Stimulated activated CD8-positive, alpha-beta memory T cell treated with anti-CD3 and anti-CD28 coated beads, Interleukin-2, amount 100 ng/mL, for 1 hour (primary cell): ENCODE measurements at places on chromosomes 4 and X.

DNA sequence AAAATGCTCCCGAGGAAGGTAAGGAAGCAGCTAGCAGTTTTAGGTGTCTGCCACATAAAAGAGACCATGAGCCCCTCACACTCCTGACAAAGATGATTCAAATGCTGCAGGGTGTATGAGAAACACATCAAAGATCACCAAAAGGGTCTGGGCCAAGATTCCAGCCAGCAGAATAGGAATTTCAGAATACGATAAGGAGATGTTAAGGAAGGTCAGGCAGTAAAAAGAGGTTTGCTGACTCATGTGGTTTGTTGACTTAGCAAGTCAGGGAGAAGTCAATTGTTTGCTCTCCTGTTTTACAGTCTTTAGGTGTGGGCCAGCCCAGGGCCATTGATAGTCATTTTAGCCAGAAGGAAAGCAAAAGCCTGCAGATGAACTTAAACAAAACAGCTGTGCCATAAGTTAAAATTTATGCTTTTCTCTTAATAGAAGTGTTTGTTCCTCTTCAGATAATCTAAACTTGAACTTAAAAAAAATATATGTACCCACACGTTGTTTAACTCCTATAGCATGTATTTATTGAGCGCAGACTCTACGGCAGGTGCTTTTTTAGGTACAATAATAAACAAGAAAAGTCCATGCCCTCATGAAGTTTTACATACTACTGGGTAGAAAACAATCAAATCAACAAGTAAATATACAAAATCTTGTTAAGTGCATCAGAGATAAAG lies 115.6 kb downstream of the CAMK2D start:
- no peak for DNase-seq

- no peak for DNase-seq
Observed at GRCh38 chr4:26120098-26120825, 200.6 kb upstream of the RBPJ start.

DNA sequence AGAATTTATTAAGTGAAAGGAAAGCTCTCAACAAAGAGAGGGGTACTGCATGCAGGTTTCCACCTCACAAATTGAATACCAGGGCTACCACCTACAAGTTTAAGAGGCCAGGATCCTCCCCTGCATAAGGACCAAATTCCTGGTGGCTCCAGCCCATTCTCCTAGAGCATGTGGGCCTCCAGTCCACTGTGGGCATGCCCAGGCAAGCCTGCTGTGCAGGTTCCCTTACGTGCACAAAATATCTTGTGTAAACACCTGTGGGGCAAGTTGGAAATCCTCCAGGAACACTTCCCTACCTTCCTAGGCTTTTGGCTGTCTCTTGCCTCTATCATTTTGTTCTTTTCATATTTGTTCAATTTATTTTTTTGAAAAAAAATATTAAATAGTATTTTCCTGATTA lies 724.3 kb downstream of the ARAP2 start:
- no peak for DNase-seq

- no peak for DNase-seq
Observed at GRCh38 chr4:90209922-90210321, 82.7 kb downstream of the CCSER1 start.

DNA sequence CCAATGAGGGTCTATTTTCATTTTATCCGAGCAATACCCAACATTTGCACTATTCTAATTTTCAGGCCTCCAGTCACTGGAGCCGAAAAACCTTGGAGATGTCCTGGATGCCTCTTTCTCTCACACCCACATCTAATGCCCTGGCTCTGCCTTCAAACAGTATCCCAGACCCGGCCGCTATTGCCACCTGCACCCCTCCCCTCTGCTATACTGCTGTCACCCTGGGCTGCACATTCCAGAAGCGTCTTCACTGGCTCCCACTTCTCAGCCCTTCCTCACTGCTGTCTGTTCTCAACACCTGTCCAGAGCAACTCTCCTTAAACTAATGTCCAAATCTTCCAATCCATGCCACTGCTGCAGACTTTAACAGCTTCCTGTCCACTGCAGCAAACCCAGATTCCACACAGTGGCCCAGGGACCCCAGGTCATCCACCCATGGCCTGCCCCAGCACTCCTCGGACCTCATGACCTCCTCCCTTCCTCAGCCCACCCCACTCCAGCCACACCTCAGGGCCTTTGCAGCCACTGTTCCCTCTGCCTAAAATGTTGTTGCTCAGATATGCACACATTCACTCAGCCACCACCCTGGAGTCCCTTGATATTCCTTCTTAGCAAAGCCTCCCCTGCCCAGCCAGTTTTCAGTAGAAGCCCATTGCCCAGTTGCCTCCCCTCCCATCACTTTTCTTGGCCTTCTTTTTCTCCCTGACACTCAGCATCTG lies 30.5 kb upstream of the PPP2R2C start:
- no peak for DNase-seq

- no peak for DNase-seq
Observed at GRCh38 chr4:57102050-57102624, 8.0 kb downstream of the IGFBP7 start.

DNA sequence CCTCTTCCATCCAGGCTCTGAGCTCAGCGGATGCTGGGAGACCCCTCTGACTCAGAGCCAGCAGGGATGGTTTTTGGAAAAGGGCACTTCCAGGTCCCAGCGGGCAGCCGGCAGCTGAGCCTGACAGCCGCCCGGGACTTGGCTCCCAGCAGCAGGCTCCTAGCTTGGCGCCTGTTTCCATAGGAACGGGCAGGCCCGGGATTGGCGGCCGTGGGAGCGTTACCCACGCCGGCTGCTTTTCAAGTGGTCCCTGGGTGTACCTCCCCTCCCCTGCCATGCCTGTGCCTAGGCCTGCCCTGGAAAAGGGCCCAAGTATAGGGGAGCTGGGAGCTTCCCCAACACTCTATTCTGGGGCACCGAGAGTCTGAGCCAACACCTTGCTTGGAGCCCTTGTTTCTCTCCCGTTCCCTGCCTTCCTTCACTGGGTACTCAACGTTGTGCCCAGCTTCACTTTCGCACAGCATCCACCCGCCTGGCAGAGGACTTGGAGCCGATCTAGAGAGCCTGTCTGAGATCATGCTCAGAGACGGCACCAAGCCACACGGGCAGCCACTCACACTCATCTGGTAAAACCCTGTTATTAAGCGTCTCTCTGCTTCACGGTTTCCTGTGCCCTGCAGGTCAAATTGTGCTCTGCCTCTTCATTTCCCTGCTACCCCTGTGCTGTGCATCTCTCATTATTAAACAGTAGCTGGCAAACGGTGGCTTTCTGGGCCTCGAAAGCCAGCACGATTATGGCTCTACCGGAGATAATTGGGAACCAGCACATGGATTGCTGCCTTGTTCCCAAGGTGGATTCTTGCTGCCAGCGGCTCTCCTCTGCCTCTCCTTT lies 521.5 kb downstream of the BCOR start:
- no peak for DNase-seq

- no peak for DNase-seq
Observed at GRCh38 chr4:92970996-92971395, 667.2 kb downstream of the GRID2 start.

- DNase-seq, result no peak
Observed at GRCh38 chrX:154731881-154732280, 19.0 kb downstream of the GAB3 start.
